ENCODE measurements at places on chromosomes 12 and 14.

DNA sequence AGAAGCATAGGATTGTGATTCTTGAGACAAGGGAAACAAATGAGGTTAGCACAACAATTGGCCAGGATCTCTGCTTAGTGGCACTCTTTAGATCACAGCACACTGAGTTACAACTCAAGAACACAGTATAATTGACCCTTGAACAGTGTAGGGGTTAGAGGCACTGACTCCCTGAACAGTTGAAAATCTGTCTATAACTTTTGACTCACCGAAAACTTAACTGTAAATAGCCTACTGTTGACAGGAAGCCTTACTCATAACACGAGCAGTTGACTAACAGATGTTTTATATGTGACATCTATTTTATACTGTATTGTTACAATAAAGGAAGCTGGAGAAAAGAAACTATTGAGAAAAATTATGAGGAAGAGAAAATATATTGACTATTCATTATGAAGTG lies 296.1 kb downstream of the RERGL start:
- DNase-seq, result no peak

DNA sequence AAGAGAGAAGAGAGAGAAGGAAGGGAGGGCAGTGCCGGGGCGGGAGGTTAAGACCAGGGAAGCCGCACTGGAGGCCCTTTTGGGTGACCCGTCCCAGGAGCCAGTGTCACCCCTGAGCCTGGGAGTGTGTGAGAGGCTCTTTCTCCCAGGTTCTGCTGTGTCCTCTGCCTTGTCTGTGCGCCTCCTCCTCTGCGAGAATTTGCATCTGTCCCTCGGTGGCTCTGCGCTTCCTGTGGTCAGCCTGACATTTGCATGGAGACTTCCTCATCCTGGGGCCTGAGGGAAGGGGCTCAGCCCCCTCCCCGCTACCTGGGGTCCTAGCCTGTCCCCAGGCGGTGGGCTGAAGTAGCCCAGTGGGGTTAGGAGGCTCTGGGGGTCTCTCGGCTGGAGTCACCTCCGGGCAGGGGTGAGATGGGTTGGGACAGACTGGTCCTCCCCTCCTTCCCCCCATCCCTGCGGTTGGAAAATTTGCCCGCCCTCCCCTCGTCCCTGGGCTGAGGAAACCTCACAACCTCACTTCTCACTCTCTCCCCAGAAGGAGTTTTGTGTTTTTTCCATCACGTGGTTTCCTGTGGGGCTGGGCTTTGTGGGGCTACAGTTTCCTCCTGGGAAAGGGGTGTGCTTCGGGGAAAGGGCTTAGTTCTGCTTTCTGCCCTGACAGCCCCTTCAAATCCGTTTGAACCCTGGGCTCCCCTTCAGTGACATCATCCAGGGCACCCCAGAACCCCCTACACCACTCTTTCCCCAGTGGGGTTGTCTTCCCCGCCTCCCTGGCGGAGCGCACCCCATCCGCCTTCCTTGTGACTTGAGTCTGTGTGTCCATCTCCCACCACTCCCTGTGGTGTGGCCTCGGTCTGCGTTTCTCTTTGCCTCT lies 2.5 kb downstream of the PTPN6 start:
- peak; percentile 88 for DNase-seq

- no peak for DNase-seq
These were observed 7.1 kb downstream of the OSBPL8 start for GRCh38 chr12:76552343-76552938.

DNA sequence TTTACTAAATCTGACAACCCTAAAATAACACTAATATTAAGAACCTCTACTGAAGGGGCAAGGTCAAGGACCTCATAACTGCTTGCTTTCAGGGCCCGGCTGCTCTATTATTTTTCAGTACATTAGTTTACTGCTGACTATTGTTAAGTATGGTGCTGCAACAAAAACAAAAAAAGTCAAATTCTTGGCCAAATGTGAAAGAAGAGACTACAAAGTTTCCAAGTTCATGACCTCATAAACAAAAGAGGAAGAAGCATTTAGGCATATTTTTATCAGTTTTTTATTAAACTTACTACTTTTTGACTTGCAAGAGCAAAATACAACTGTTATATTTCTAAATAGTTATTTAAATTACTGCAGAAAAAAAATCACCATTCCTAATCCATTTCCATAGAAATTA lies 109.8 kb upstream of the GPHB5 start:
- DNase-seq, result no peak

DNA sequence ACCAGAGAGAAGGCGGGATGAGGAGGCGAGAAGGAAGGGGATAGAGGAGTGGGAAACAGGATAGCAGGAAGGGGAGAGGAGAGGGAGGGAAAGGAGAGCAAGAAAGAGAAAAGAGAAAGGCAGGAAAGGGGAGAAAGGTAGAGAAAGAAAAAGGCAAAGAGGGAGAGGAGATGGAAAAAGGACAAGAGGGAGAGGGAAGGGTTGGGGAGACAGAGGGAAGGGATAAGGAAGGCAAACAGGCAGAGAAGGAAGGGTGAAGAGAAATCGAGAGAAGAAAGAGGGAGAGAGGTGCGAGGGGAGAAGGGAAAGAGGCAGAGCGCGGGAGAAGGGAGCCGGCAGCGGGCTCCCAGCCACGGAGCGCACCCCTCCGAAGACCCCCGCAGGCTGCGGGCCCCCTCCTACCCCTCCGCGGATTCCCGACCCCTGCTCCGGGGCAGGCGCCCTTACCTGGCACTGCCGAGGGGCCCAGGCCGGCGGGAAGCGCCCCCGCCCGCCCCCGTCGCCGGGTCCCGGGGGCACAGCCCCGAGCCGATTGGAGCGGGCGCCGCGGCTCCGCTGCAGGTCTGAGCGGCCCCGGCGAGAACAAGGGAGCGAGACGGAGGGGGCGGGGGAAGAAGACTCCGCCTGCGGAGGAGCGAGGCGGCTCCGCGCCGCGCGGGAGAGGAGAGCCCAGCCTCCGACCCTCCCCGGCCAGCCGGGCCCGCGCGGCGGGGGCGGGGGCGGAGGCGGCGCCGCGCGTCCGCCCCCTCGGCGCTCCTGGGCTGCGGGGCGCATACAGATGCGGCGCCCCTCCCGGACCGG lies at the start of gene CDH24:
Gene CDH24 (minus strand): TSS at position 565 of the 801 bp plus-strand sequence. CDS start 1,787 bp downstream, outside the sequence.
- DNase-seq, result peak; percentile 79

- peak; percentile 59 for DNase-seq
These were observed at the start of gene ADSS1 for GRCh38 chr14:104723651-104724406. TSS of gene ADSS1 (plus strand) at chr14:104724229. CDS start at chr14:104724271, 42 bp downstream.

DNA sequence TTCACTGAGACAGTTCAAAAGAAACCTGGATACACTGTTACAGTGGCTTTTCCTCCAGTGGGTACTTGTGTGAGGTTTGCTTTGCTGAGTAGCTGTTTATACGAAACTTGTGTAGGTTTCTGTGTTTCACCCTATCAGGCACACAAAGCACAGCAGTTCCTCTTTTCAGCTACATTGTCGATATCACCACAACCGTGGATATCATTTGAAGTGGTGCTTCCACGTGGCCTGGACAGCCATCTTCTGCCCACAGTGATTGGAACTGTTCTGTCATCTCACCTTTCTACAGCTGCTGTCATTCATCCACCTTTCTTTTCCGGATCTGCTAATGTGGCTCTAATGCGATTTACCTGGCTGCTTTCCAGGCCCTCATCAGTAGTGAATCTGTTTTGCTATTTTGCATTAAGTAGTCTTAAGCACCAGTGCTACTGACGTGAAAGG lies 368.8 kb downstream of the SYT1 start:
- no peak for DNase-seq

GRCh38 chr12:87338681-87339080 lies 690.5 kb downstream of the C12orf50 start:
- no peak for DNase-seq

DNA sequence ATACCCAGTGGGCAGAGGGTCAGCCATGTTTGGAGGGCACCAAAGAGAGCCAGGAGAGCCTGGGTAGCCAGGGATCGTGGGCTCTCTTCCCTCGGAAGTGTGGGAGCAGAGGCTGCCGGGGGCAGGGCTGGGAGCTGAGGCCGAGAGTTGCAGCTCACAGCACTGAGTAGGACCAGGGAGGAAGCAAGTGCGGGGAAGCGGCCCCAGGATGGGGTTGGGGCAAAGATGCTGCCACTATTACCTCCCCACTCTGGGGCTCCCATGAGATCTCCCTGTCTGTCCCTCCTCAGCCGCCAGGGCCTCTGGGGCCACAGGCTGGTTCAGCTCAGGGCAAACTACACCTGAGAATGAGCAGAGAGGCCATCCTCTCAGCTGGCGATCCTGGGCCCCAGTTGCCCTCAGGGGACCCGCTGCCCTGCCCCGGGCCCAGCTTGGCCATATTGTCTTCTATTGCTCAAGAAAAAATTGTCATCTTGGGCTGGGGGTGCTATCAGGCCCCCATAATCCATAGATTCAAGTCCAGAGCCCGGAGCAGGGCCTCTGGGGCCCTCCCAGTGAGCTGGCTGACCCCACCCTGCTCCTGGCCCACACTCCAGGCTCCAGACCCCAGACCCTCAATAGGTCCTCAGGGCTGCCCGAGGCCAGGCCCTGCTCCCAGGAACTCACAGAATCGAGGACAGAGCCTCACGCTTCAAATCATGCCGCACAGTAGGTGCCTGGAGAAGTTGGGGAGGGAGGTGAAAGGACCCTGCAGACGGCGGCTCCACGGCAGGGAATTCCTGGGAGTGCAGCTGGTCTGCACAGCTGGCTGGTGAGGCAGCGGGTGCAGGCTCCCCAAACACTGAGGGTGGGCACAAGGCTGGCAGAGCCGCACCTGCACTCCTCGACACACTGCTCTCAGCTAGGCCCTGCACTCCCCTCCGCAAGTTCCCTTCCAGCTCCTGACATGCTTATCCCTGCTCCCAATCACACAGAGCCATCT lies 20.5 kb upstream of the DIO3 start:
- no peak for DNase-seq
